Activated CD4-positive, alpha-beta memory T cell treated with anti-CD3 and anti-CD28 coated beads, Interleukin-2, amount 10 ng/mL, durations not matched to agents 7 days and 5 days (primary cell): ENCODE measurements at places on chromosomes 5 and 9.

GRCh38 chr5:124628721-124629596, 117.5 kb downstream of the ZNF608 start:
- no peak for DNase-seq

DNA sequence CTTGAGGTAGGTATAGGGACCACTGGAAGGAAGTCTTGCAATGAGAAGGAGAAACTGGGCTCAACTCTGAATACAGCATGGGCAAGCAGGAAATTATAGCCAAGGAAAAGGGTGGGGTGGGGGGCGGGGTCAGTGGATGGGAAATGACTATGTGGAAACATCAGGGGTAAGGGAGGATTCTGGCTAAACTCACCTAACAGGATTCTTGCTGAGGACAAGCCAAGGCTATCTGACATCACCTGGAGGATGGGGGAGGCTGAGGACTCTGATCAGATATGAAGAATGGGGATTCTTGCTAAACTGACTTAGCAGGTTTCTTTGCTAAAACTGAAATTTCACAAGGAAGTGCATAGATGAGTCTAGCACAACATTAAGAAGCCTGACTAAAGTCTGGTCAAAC, 40.8 kb downstream of the CTSL start:
- no peak for DNase-seq

DNA sequence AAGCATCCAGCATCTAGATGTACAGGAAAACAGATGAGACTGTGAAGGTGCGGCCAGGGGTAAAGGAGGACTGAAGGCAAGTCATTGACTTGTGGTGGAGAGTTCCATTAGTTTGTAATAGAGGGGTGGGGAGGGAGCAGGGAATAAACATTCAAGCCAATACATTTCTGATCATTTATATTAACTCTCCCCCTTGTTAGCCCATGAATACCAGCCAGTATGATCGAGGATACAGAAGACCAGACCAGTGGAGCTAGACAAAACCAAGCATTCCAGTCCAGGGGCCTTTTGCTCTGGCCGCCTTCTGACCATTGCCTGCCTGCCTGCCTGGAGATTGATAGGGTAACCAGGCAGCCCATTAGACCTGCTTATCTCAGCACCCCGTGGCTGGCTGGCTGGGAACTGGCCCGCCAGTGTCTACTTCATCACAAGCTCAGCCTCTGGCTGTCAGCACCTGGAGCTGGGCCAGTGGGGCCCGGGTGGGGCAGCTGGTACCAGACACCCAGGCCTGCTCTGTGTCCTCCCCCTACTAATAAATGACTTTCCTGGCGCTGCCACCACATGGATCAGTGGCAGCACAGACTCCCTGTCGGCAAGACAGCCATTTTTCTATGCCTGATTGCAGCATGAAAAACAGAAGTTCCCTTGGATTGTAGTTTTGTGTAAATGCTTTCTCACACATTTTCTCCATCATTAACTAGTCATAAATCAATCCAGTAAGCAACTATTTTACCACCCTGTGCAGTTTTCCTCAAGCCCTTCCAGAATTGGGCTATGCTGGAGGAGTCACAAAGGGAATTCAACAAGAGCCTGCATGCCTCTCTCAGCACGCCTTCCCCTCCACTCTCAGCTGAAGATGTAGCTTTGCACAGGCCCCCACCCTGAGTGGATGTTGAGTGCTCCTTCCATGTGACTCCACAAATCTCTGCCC, 181.3 kb downstream of the SNCAIP start:
- DNase-seq: no peak

DNA sequence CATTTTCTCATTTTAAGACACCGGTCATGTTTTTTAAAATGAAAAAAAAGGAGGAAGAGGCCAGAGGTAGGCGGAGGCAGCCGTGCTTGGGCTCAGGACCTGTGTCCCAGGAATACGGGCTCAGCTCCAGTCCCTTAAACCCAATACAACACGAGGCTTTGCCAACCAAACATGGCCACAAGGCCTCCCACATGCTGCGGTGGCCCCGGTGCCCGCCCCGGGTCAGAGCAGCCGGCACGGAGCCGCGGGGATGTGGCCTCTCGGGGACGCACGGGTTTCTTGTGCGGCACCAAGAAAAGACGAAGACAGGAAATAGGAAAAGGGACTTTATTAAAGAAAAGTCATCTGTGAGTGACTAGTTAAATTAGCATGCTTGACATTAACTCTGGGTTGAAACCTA, 25.3 kb upstream of the CAMSAP1 start:
- DNase-seq: no peak

DNA sequence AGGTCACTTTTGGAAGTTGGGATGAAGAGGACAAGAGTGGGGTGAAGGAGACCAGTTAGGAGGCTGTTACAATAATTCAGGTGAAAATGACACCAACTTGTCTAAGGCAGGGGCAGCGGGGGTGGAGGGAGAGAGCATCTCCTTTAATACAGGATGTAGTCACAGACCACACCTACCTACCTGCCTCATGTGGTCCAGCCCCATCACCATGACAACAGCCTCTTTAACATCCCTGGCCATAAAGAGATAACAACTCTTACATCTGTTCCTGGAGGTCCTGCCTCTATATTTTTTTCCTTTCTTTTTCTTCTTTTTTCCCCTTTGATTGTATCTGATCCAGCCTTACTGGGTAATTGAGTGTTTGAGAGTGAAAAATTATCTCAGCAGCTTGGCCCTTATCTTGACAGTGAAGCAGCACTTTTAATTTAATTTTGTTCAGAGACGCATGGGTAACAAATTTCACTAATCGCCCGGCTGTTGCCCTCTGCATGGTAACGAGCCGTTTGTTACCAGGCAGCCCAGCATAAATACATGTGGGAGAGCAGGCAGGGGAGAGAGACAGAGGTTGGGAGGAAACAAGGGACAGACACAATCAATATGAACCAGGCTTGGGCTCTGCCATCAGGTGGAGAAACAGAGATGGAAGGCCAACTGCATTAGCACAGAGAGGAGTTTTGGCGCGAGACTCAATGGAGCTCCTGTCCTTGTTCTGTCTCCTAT, 338.1 kb downstream of the ASTN2 start:
- no peak for DNase-seq

- no peak for DNase-seq
Observed at GRCh38 chr9:138043061-138043410, 165.5 kb downstream of the CACNA1B start.

DNA sequence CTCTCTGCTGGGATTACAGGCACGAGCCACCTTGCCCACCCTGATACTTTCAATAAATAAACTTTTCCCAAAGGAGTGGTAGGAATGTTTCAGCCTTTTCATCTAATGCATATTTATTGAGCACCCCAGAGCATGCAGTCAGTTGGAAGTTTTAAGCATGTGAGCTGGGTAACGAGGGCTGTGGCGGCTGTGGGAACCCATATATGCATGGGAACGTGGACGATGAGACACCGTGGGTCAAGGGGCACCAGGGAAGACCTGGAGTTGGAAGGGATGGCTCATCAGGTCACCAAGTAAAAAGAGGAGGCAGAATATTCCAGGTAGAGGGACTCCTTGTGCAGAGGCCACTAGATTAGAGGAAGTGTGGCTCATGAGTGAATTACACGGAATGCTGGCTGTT, 64.7 kb downstream of the ANKRD33B start:
- DNase-seq: no peak

DNA sequence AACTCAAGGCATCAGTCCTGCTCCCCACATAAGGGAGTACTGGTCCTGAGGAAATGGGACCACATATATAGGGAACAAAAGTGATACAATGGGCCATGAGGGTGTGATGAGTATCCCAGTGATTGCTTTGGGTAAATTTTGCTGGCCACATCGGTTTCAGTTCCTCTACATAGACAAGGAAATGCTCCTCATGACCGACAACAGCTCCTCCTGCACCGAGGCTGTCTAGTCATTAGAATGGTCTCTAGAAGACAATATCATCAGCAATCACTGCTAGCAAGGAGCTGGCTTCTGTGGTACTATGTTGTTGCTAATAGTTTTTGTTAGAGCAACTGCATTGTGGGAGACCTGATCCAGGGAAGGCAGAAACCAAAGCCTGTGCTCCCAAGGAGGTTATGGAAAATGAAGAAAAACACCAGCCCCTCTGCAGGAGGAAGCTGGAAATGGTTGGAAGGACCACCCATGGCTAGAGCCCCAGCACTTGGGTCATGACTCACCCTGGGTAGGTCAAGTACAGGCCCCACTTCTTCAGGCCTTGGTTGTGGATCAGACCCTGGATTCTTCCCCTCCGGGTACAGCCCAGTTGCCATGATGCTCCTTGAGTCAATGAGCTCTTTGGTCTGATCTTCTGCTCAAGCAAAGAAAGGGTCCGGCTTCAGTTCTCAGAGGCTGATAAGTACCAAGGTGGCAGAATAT, 3.4 kb upstream of the CTSL start:
- DNase-seq: no peak

GRCh38 chr5:87390576-87391199, 22.0 kb downstream of the CCNH start:
- no peak for DNase-seq

- DNase-seq: no peak
Observed at GRCh38 chr9:110623462-110624025, 44.0 kb upstream of the SVEP1 start.

GRCh38 chr5:180801596-180802324, 846 bp downstream of the MGAT1 start:
- no peak for DNase-seq

DNA sequence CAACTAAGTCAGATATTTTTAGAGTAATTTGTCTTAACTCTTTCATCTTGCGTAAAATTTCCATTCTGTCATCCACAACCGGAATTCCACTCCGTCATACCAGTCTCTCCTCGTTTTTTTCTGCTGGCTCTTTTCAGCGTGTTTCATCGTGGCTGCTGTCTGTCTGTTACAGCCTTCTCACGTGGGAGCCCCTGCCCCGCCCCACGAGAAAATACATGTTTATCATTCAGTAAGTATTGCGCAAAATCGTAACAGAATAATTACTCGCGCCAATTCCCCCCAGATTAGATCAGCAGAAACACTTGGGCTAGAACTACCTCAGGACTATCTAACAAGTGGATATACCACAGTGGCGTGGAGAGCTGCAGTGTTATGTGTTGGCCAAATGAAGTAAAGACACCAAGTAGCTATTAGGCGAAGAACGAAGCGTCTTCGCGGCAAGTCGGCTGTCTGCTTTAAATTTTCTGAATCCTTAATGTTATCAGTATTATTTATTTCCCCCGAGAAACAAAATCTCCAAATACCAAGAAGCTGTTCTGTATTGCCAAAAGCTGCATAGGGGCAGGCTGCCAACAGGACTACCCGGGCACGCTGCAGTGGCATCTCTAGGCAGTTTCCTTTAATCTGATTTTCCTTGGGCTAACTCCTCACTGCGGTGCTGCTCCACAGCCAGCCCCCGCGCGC, 566 bp upstream of the FOCAD start:
- peak; percentile 48 for DNase-seq

DNA sequence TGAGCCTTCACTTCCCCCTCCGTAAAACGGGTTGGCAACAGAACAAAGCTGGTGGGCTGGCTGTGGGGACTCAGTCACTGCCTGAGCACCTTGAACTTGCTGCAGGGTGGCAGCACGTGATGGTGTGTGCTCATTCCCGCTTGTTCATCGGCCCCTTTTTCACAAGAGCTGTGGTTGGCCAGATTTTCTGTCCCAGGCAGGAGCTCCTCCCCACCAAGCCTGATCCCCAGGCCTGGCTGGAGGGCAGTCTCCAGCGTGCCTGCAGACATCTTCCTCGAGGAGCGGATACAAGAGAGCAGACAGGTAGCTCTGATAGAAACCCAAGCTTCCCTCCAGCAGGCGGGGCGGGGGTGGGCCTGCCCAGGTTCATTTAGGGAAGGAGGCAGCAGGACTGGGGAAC, 61.9 kb upstream of the ORM1 start:
- no peak for DNase-seq

DNA sequence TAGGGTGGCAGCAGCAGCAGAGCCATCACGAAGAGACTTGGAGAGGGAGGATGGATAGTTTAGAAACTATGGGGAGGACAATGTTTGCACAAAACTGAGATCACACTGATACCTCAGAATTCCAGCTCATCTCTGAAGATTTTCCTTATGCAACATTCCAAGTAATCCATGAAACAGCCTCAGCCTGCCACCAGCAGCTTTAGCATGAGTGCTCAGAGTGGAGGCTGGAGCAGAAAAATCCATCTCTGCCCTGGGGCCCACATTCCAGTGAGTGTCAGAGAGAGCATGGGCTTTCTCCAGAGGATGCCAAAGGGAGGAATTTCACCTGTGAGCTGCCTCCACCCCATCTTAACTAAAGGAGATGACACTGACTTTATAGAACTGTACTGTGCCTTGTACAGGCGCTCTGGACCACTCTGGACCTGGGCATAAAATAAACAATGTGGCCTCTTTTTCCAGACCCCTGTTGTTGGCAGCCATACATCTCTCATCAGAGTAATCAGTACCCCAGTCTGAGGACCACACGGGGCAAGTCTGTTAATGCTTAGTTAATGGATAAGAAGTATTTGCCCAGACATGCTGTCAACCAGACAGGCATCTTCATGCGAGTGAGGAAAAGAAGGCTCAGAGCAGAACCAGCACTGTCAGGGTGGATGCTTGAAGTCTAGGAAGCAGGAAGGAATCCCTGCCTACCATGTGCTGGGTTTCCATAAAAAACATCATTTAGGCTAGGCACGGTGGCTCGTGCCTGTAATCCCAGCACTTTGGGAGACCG, 440.9 kb downstream of the ENC1 start:
- DNase-seq: no peak

- DNase-seq: no peak
Observed at GRCh38 chr9:93968451-93969327, 13.5 kb upstream of the BARX1 start.

DNA sequence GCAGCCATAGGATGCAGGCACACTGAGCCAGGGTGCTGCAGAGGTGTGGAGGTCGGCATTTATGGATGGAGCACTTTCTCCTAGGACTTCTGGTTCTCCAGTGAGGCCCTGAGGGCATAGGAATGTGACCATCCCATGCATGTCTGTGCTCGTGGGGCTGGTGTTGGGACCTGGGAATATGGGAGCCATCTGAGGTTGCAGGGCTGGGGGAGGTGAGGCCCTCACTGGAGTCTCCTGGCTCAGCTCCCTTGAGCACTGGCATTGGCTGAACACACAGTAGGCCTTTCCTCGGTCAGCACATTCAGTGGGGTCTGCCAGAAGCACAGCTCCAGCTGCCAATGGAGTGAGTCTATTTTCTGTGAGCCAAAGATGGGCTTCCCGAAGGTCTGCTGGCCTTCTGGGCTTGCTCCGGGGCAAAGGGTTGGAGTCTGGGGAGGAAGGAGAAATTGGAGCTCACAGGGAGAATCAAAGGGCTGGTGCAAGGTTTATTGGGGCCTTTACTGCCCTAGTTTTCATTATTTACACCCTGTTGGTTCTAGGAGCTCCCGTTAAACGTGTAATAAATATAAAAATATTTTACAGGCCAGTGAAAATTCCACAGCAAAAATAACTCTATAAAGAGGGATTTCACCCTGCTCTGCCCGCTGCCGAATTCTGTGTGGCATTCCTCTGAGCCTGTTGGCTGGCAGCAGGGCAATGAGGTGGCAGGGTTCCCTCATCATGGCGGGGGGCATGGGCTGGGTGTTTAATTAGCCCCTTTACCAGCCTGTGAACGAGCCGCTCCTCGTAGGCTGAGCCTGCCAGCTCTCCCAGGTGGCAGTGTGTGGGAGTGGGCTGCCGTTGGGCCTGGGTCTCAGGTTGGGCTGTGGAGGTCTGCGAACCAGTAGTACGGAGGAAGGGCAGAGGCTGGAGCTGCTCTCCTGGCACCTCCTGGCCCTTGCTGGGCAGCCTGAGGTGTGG, 31.6 kb upstream of the PITX1 start:
- no peak for DNase-seq

GRCh38 chr9:132995121-132995420, 16.6 kb downstream of the GFI1B start:
- DNase-seq: no peak
